Activated T-cell treated with anti-CD3 and anti-CD28 coated beads, Interleukin-2, amount 50 U/mL, for 72 hours (primary cell): ENCODE measurements at places on chromosomes 12 and 14.

DNA sequence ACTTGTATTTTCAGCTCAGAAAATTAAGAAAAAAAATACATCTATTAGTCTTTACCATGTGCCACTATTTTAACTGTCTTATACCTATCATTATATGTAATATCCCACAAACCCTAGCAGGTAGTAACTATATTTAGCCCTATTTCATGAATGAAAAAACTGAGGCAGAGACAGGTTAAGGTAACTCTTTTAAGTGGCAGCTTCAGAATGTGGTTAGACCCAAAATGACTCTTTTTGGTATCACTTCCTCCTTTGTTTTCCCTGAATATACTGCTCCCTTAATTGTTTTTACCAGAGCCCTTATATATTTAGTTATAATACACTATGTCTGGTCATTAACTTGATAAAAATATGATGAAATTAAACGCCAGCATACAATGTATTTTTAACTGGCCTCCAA is 235.6 kb upstream of the RPL10L start:
- no peak overlapping the region for H3K27ac ChIP-seq
- H3K27me3 ChIP-seq = no peaks in the 10 kb centered on the region
- no peaks in the 10 kb centered on the region for H3K36me3 ChIP-seq
- no peaks in the 10 kb centered on the region for H3K4me1 ChIP-seq
- no peak for DNase-seq
- no peak overlapping the region for H3K4me3 ChIP-seq

DNA sequence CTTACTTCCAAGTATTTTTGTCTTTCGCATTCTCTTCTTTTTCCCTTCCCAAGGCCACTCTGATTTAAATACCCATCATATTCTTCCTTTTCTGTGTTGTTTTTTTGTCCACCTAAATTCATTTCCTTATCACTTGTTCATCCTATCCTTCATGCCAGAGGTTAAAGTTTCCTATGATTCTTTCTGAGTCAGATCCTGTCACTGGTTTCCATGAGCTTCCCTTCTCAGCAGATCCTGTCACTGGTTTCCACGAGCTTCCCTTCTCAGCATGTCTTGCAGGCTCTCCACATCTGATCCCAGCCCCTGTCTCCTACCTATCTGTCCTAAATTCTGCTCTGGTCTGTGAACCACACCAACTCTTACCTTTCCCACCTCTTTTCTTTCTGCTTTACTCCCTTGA is 311.8 kb upstream of the RGS6 start:
- H3K27ac ChIP-seq = no peak overlapping the region
- H3K4me3 ChIP-seq = no peak overlapping the region
- H3K27me3 ChIP-seq = no peaks in the 10 kb centered on the region
- DNase-seq = no peak
- H3K36me3 ChIP-seq = peaks cover 14% of the 10 kb centered on the region

DNA sequence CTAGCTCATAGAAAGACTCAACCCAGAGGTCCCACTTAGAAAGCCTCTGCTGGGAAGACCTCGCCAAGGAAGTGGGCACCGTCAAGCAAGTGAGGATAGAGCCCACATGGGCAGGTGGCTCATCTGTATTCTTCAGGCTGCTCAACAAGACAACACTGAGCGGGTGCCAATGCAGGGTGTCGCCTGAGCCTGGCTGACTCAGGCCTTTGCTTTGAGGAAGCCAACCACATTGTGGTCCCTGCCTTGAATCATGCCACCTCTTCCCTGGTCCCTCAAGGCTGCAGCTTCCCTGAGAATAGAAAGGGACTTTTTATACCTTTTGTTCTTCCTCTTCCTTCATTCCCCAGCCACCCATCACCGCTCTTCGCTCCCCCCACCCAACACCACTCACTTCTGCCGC is 2.1 kb upstream of the RNASE13 start:
- no peaks in the 10 kb centered on the region for H3K4me1 ChIP-seq
- H3K4me3 ChIP-seq = no peak overlapping the region
- no peaks in the 10 kb centered on the region for H3K27me3 ChIP-seq

DNA sequence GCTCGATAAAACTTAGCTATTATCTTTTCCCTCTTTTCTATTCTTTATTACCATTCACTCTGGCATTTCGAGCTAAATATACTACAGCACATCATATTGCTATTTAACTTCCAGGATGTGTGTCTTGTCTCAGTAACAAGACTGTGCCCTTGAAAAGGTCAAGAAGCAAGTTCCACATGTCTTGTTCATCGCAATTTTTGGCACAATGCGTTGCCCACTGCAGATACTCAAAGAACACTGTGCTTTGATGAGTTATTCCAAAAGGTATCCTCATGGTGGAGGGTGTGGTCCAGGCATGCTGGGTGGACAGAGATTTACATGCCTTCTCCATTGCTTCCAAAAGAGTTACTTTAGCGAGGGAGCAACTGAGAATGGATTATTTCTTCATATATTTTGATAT is 6.6 kb downstream of the E2F7 start:
- H3K27ac ChIP-seq = no peak overlapping the region
- H3K36me3 ChIP-seq = no peaks in the 10 kb centered on the region

DNA sequence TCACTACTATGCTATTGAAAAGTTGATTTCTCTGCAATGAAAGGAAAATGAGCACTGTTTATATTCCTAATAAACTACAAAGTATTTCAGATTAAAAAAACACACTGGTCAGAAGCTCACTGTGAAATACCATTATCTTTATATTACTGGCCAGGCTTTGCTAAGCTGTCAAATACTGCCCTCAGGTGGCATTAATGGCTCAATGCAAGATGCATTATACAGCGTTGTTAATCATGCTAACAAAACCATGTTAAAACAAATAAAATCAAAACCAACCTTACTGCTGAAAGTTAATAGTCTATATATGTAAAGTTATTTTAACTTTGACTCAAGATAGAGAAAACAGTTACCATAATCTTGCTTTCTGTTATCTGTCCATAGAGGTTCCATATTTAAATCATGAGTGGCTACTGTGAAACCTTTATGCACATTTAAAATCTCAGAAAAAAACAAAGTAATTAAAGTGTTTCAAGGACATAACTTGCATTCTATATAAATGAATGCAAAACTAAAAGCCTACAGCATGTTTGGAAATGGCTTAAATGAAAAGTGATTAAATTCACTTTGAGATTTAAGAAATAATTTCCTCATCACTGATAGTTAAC is 121.7 kb downstream of the RALGAPA1 start:
- peak; percentile 26 for DNase-seq
- H3K4me3 ChIP-seq = no peak overlapping the region
- no peak overlapping the region for H3K27ac ChIP-seq
- no peaks in the 10 kb centered on the region for H3K27me3 ChIP-seq
- no peaks in the 10 kb centered on the region for H3K36me3 ChIP-seq
- peaks cover 18% of the 10 kb centered on the region for H3K4me1 ChIP-seq

- no peak overlapping the region for H3K27ac ChIP-seq
- H3K36me3 ChIP-seq = no peaks in the 10 kb centered on the region
- peaks cover 43% of the 10 kb centered on the region for H3K27me3 ChIP-seq
- peaks cover 15% of the 10 kb centered on the region for H3K4me1 ChIP-seq
- DNase-seq = peak; percentile 59
- peak overlapping the region; percentile 73 for H3K4me3 ChIP-seq
Observed at GRCh38 chr12:131830335-131830913, 2.2 kb downstream of the MMP17 start.

DNA sequence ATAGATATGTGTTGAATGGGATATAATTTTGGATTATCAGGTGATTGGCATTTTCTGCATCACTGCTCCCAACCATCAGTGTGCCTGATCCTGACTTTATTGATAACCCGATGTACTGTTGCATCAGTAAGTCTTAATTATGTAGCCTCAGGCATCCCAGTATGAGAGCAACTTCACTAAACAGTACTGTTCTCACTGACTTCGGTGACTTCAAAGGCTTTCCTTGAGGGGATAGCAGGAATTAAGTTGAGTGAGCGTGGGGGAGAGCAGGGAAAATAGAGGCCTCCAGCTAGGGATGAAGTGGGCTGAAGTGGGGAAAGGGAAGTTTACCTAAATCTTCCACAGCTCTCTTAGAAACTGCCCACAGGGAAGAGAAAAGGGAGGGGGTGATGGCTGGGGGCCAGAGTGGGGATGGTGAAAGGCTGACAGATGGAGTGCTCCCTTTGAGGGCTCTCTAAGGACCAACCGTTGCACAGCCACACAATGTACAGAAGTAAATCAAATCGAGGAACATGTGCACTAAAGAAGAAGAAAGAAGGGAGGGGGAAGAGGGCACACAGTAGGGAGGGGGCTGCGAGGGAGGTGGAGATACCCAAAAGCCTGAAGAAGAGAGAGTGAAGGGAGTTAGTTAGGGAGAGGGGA is 10.7 kb upstream of the NEUROD4 start:
- H3K36me3 ChIP-seq = peaks cover 8% of the 10 kb centered on the region
- no peak overlapping the region for H3K27ac ChIP-seq
- no peaks in the 10 kb centered on the region for H3K4me1 ChIP-seq
- no peak overlapping the region for H3K4me3 ChIP-seq

DNA sequence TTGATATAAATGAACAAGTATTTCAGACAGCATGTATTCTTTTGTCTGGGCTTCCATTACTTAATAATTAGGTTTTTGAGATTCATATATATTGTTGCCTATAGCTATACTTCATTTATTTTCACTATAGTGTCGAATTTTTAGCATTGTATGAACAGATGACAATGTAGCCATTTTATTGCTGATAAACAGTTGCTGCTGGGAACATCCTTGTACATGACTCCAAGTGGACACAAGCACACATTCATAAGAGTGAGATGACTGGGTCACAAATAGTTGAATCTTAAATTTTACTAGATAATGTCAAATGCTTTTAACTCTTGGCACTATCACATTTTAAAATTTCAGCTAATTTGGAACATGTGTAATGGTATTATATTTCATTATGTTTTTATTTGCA is 19.3 kb upstream of the PHC1 start:
- no peak for DNase-seq
- no peak overlapping the region for H3K27ac ChIP-seq
- peaks cover 11% of the 10 kb centered on the region for H3K4me1 ChIP-seq
- no peaks in the 10 kb centered on the region for H3K36me3 ChIP-seq

DNA sequence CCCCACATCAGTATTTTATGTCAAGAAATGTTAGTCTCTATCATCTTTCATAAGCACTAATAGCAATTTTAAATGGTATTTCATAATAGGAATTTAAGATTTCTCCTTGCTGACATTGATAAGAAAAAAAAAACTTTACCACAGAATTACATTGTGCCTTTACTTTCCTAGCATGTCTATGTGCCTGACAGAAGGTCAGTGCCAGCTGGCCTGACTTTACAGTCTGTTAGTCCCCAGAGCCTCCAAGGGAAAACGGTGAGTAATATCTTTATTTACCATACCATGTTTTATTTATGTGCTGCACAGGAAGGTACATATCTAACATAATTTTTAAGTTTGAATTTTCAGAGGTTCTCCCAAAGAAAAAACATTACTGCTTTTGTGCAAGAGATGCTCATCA is 152.0 kb upstream of the AEBP2 start:
- H3K36me3 ChIP-seq = no peaks in the 10 kb centered on the region
- no peak overlapping the region for H3K4me3 ChIP-seq
- H3K4me1 ChIP-seq = no peaks in the 10 kb centered on the region
- no peaks in the 10 kb centered on the region for H3K27me3 ChIP-seq

- no peaks in the 10 kb centered on the region for H3K4me1 ChIP-seq
- peaks cover 6% of the 10 kb centered on the region for H3K27me3 ChIP-seq
- no peak overlapping the region for H3K4me3 ChIP-seq
- H3K36me3 ChIP-seq = no peaks in the 10 kb centered on the region
- DNase-seq = no peak
Observed at GRCh38 chr12:98845957-98846356, 200.9 kb downstream of the APAF1 start.

- H3K36me3 ChIP-seq = peaks cover 5% of the 10 kb centered on the region
- no peak overlapping the region for H3K27ac ChIP-seq
- DNase-seq = no peak
- no peak overlapping the region for H3K4me3 ChIP-seq
- H3K27me3 ChIP-seq = no peaks in the 10 kb centered on the region
- H3K4me1 ChIP-seq = peaks cover 5% of the 10 kb centered on the region
Observed at GRCh38 chr12:22527999-22528398, 16.3 kb downstream of the C2CD5 start.

DNA sequence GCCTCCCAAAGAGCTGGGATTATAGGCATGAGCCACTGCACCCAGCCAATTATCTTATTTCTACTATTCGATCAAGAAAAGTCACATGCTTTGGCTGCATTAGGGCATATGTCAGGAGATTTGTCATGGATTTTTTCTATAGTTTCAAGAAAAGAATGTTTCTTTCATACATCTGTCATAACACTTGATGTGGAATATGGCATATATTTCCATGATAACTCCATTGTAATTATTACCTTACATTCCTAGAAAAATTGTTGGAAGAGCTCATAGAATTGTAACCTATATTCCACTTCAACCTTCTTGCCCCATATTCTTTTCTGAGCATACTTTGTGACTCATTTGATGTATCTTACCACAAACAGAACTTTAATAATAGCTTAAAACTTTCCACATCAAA is 740.9 kb upstream of the FLRT2 start:
- no peak overlapping the region for H3K4me3 ChIP-seq
- no peak overlapping the region for H3K27ac ChIP-seq
- H3K4me1 ChIP-seq = no peaks in the 10 kb centered on the region
- no peaks in the 10 kb centered on the region for H3K27me3 ChIP-seq

- H3K27ac ChIP-seq = no peak overlapping the region
- DNase-seq = no peak
- no peaks in the 10 kb centered on the region for H3K27me3 ChIP-seq
- H3K4me3 ChIP-seq = no peak overlapping the region
- H3K36me3 ChIP-seq = no peaks in the 10 kb centered on the region
Observed at GRCh38 chr12:120350576-120351350, 18.2 kb downstream of the MSI1 start.

DNA sequence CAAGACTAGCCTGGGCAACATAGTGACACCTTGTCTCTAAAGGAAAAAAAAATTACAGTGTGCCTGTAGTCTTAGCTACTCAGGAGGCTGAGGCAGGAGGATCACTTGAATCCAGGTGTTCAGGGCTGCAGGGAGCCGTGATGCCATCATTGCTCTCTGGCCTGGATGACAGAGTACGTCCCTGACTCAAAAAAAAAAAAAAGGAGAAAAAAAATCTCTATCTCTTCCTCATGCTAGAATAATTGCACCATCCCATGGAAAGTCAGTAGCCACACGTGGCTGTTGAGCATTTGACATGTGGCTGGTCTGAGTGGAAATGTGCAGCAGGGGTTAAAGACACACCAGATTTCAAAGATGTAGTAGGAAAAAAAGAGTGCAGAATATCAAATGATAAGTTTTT is 3.8 kb downstream of the RILPL1 start:
- DNase-seq = no peak
- no peaks in the 10 kb centered on the region for H3K36me3 ChIP-seq
- H3K4me1 ChIP-seq = peaks cover 20% of the 10 kb centered on the region
- H3K27ac ChIP-seq = no peak overlapping the region
